ENCODE measurements at places on chromosomes 4 and X.

GRCh38 chr4:24713604-24714003 lies 81.8 kb upstream of the SOD3 start:
- no peak for DNase-seq

DNA sequence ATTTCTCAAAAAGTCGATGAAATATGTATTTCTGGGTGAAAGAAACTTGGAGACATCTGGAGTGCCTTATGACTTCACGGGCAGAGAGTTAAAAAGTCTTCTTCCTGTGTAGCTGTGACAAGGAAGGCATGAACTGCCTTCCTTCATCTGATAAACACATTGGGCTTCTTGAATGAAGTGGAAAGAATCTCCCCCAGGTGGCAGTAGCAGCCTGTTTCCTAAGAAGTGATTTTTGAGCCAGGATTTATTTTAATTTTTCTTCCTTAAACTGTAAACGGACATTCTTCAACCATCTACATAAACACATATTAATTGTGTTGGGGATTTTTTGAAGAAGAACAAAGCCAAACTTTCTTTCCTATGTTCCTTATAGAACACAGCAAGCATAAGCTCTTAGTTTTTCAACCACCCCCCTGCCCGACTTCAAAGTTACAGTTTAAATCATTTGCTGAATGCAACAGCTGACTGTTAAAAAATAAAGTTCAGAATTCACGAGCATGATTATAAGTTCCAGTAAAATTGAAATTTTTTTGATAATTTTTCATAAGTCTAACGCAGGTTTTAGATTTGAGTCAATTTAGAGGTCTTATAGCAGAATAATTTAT lies 980 bp upstream of the GIMD1 start:
- no peak for DNase-seq

GRCh38 chr4:71141125-71141524 lies 147.7 kb downstream of the DCK start:
- no peak for DNase-seq

DNA sequence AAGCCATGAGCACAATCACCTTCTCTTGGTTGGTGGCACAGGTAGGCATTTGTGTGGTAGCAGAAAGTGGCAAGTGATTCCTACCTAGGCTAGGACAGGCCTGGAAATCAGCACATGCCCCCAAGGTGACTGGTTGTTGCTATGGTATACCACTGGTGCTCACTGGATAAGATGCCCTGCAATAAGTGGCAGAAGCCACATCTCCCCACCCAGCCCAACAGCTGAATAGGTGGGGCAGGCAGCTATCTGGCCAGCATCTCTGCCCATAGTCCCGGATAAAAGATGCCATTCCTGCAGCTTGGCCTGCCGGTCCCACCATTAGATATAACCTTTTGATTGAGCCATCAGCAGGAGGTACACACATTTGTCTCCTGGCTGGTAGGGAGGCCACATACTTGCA lies 21.1 kb downstream of the AMER1 start:
- DNase-seq: no peak

- DNase-seq: no peak
Observed at GRCh38 chr4:119623025-119623424, 5.6 kb downstream of the PDE5A start.

GRCh38 chrX:78104447-78105176 lies 564 bp downstream of the PGK1 start:
- DNase-seq: no peak

DNA sequence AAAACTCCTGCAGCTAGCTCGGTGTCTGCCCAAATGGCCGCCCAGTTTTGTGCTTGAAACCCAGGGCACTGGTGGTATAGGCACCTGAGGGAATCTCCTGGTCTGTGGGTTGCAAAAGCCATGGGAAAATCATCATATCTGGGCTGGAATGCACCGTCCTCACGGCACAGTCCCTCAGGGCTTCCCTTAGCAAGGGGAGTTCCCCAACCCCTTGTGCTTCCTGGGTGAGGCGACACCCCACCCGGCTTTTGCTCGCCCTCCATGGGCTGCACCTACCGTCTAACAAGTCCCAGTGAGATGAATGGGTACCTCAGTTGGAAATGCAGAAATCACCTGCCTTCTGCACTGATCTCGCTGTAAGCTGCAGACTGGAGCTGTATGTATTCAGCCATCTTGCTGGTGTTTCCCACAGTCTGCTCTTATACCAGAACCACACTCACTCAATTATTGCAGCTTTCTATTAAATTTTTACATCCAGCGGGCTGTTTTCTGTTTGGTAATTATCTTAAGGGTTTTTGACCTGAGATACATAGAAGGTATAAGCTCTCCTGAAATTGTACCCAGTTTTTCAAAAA lies 36.7 kb upstream of the NPNT start:
- no peak for DNase-seq

DNA sequence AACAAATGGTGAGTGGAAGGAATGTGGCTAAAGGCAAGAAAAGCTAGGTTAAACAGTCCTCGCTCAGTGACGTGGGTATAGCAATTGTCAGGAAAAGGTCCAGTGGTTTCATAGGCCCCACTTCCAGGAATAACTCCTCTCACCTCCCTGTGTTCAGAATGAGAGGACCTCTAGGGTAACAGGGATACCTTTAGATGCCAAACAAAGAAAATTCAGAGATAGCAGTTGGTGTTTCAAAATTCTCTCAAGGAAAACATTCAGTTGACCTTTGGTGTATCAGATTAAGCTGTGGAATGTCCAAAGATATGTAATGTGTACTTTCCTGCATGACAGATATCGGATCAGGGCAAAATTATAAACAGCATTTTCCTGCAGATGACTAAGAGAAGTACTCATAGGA lies 155.9 kb downstream of the ARHGAP6 start:
- no peak for DNase-seq

DNA sequence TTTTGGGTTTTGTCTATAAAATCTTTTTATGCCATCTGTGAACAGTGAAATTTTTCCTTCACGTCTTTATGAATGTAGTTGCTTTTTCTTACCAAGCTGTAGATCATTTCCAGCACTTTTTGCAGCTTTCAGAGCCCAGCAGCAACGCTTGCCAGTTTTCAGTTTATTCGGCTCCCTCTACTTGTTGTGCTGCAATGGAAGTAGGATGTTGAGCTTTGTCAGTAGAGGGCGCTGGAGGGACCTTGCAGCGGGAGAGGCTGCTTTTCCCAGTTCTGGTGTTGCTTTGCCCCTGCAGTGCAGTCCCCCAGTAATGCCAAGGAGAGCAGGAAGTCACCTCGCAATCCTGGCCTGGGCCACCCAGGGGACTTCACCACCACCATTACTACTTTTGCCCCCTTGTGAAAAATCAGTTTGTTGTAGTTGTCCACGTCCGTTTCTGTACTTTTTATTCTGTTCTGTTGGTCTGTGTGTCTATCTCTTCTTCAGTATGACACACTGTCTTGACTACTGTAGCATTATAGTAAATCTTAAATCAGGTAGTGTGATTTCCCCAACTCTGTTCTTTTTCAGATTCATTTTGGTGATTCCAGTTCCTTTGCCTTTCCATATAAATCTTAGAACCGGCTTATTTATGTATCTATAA lies 21.8 kb downstream of the CMC4 start:
- no peak for DNase-seq

DNA sequence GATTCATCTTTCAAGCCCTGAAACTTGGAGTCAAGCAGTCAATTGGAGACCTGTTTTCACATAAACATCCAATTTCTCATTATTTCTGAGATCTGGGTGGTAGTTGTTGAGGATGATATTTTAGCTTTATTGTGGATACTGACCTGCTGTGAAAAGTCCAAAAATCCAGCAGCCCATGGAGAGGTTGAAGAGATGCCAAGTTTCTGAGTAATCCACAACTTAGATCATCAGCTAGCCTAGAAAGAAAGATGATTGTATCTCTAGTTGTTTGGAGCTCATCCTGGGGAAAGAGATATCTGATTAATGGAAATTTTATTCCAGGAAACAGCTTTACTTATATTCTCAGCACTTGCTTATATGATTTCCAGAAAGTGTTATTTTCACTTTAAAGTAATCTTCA lies 48.6 kb upstream of the DCX start:
- no peak for DNase-seq

DNA sequence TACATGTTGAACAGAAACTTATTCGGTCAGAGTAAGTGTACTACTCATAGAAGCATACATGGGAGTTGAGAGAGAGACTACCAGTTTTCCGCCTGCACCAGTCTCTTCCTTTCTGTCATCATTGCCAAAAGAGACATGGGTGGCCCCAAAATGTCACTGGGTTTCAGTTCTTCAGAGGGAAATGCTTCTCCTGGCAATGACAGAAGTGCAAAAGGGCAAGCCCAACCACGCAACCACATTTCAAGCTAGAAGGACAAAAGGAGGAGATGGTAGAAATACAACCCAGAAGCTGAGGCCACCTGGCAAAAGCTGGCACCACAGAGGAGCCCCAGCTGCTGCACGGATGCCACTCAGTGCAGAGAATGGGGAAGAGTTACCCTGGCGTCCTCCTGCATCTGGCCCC lies 320.1 kb downstream of the BCOR start:
- DNase-seq: no peak

- no peak for DNase-seq
Observed at GRCh38 chr4:82661181-82661992, 99.6 kb upstream of the TMEM150C start.

DNA sequence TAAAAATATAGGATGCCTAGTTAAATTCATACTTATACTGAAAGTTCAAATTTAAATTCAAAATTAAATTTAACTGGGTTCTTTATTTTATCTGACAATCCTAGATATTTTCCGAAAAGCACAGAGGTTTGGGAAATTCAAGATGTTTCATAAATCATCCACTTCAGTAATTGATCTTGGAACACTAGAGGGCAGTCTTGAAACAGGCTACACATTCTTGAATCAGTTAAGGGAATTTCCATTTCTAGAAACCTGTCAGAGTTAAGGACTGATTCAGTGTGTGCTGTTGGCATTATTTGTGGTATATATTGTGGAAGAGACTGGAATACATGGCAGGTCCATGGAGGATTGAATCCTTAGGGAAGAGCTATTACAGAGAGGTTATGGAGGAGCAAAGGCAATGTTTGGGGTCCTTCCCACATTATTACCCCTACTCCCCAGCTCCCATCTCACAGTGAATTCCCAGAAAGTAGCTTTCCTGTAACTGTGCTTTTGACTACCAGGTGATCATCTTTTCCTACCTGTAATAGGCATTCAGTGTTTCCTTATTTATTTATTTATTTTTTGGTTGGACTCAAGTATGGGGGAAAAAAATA lies 92.9 kb downstream of the EGF start:
- DNase-seq: no peak

- no peak for DNase-seq
Observed at GRCh38 chr4:5941601-5942000, 48.7 kb upstream of the CRMP1 start.

DNA sequence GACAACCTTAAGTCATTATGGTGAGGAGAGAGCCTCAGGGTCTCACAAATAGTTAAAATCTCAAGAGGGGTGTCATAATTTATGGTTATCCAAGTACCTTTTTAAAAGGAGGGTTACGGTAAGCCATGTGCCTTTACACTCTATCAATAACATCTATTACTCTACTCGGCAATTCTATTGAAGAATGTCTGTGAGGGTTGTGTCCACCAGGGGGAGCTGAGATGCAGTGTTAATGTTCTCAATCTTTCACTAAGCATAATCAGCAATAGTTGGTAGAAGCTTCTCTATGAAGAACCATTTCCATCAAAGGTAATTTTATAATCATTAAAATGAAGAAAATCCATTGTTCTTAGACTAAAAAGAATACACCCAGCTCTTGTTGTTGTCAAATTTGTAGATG lies 457.4 kb downstream of the CENPC start:
- DNase-seq: no peak

DNA sequence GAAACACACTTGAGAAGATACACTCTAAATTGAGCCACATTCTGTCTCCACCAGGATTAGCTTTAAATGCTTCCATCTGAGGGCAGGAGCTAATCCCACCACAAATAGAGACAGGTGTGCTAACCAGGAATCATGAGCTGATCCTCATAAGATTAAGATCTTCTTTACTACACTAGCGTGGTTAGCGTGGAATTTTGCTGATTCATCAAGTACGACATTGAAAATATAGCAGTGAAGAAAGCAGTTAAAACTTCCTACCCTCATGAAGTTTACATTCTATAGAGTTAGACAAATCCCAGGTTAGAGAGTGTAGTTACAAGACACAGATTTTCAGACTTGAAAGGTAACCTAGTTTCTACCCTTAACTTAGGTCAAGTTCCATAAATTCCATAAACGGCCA lies 5.3 kb upstream of the APELA start:
- no peak for DNase-seq

GRCh38 chr4:151703401-151703800 lies 57.4 kb downstream of the GATB start:
- DNase-seq: no peak

DNA sequence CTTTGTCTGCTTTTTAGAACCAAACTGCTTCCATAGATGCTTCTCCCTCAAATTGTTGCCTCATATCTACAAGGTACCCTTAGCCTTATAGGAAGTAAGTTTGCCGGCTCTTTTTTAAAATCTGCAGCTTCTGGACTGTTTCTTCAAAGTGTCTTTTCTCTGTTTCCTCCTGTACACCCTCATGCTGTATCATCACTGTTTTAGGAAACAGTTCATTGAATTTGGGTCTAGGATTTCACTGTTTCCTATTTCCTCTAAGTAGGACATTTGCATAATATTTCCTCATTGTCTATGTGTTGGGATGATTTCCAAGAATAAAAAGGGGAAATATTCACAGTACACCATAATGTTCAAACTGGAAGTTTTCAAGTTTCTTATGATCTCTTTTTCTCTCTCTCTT lies 43.0 kb downstream of the BANK1 start:
- DNase-seq: no peak

DNA sequence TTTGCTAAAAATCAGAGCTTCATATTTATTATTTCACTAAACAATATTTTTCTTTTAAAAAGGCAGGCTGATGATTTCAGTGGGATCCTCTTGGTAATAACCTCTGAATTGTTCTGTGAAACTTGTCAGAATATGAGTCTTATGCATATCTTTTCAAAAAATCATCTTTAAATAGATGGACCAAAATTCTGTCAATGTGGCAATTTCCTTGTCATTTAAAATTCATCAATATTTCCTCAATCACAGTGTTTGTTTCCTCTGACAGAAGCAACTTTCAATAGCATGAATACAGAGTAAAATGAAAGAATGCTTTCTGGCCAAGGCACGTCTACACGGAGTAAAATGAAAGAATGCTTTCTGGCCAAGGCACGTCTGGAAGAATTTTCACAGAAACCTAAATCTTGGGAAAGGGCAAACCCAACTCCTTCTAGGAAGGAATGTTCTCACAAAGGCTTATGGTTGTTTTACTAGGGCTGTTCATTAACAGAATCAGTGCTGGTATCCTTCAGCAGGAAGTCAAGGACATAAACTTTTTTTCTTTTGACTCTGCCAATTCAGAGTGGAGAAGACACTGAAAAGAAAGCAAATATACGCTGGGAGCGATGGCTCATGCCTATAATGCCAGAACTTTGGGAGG lies 99.0 kb upstream of the GPR34 start:
- no peak for DNase-seq

- no peak for DNase-seq
Observed at GRCh38 chr4:135775909-135776308, 1574.3 kb upstream of the PABPC4L start.

- DNase-seq: no peak
Observed at GRCh38 chr4:5990446-5991160, 27.6 kb downstream of the C4orf50 start.

Measured in stimulated activated CD8-positive, alpha-beta memory T cell treated with anti-CD3 and anti-CD28 coated beads, Interleukin-15, amount 100 ng/mL, for 4 hours (primary cell).